Subcutaneous preadipocyte (primary cell): ENCODE measurements at places on chromosomes 12 and 14. TPM values are rescaled to one million over a fixed set of nuclear protein-coding genes. Genes with fewer than 3 reads are reported as not detected.

SMIM41 gene
- total RNA-seq = 0.20 TPM in 1 of 2 replicates, not detected in the other

VRTN gene
- total RNA-seq = not detected in 2 replicates

NINJ2 gene
- total RNA-seq = 2.5 and 5.5 TPM in 2 replicates

STXBP6 gene
- total RNA-seq = 22.0 and 23.7 TPM in 2 replicates

SLC25A47 gene
- not detected in 2 replicates for total RNA-seq

TAS2R46 gene
- total RNA-seq = 2.2 TPM in 2 replicates

RBP5 gene
- total RNA-seq = not detected in 2 replicates

SALL2 gene
- total RNA-seq = 0.78 and 2.6 TPM in 2 replicates

LRRIQ1 gene
- 0.59 and 1.1 TPM in 2 replicates for total RNA-seq

C12orf60 gene
- total RNA-seq = 1.2 and 2.2 TPM in 2 replicates

TAS2R7 gene
- total RNA-seq = not detected in 2 replicates

KRT72 gene
- total RNA-seq = not detected in 2 replicates

IRAK3 gene
- total RNA-seq = 25.0 and 25.6 TPM in 2 replicates

SERPINA5 gene
- 0.37 TPM in 1 of 2 replicates, not detected in the other for total RNA-seq

RPGRIP1 gene
- not detected in 2 replicates for total RNA-seq

MYO1H gene
- total RNA-seq = not detected in 2 replicates

RPS26 gene
- total RNA-seq = 188 and 387 TPM in 2 replicates

CCDC184 gene
- total RNA-seq = 0.37 and 0.39 TPM in 2 replicates

CRIP1 gene
- 2.9 and 4.4 TPM in 2 replicates for total RNA-seq

MBD6 gene
- 2.9 and 5.7 TPM in 2 replicates for total RNA-seq

CLEC14A gene
- 0.20 TPM in 1 of 2 replicates, not detected in the other for total RNA-seq

BEGAIN gene
- total RNA-seq = 0.73 and 1.2 TPM in 2 replicates

PPFIA2 gene
- 2.2 and 4.4 TPM in 2 replicates for total RNA-seq

TMEM229B gene
- 0.20 and 0.37 TPM in 2 replicates for total RNA-seq

DAO gene
- not detected in 2 replicates for total RNA-seq

FGF6 gene
- total RNA-seq = not detected in 2 replicates

KRT6A gene
- total RNA-seq = 0.78 TPM in 1 of 2 replicates, not detected in the other

BLTP3B gene
- total RNA-seq = 56.1 and 58.4 TPM in 2 replicates

SLC39A9 gene
- total RNA-seq = 80.1 and 116 TPM in 2 replicates

RNASE1 gene
- total RNA-seq = not detected in 2 replicates

CCDC85C gene
- 0.20 and 0.37 TPM in 2 replicates for total RNA-seq

POLE2 gene
- 19.1 and 23.1 TPM in 2 replicates for total RNA-seq

EFS gene
- 0.59 and 1.1 TPM in 2 replicates for total RNA-seq

TXNDC16 gene
- total RNA-seq = 3.9 and 4.0 TPM in 2 replicates

ADAMTS20 gene
- not detected in 2 replicates for total RNA-seq

GPR132 gene
- under 0.01 TPM in 1 of 2 replicates, not detected in the other for total RNA-seq

CMTM5 gene
- not detected in 2 replicates for total RNA-seq

PPP1R36 gene
- 0.20 TPM in 1 of 2 replicates, not detected in the other for total RNA-seq

SERPINA6 gene
- total RNA-seq = not detected in 2 replicates

PLEKHG3 gene
- total RNA-seq = 0.73 and 2.7 TPM in 2 replicates

ERO1A gene
- total RNA-seq = 71.7 and 87.6 TPM in 2 replicates

TAS2R9 gene
- total RNA-seq = 0.20 TPM in 1 of 2 replicates, not detected in the other

DNAI7 gene
- total RNA-seq = 0.37 TPM in 1 of 2 replicates, not detected in the other

B4GALNT3 gene
- not detected in 2 replicates for total RNA-seq

CISTR gene
- total RNA-seq = not detected in 2 replicates

SIVA1 gene
- total RNA-seq = 68.2 and 94.4 TPM in 2 replicates

C12orf56 gene
- 4.8 and 11.9 TPM in 2 replicates for total RNA-seq

CDCA3 gene
- 29.4 and 36.4 TPM in 2 replicates for total RNA-seq

KRT79 gene
- not detected in 2 replicates for total RNA-seq
